ENCODE measurements at places on chromosomes 11 and 22.

GRCh38 chr22:39893526-39893925, at the start of gene ENTHD1:
TSS of gene ENTHD1 (minus strand) at chr22:39893760. CDS start at chr22:39887748, 6,012 bp downstream.
- DNase-seq, result no peak

DNA sequence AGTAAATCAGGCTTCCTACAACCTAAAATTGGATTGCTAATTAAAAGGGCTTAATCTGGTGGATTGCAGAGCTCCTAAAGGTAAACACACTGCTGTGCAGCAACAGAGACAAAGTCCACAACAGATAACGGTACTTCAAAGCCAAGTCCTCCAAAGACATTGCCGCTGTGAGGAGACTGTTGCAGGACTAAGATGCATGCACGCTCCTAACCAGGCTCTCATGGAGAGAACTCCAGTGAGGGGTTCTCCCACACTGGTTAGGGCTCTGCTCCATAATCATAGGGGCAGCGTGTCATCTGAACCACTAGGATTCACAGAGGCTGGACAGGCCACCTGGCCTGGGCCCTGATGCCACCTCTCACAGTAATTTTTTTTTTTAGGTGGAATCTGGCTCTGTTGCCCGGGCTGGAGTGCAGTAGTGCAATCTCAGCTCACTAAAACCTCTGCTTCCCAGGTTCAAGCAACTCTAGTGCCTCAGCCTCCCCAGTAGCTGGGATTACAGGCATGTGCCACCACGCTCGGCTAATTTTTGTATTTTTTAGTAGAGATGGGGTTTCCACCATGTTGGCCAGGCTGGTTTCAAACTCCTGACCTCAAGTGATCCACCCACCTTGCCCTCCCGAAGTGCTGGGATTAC, 56.9 kb upstream of the ARFGAP3 start:
- no peak for DNase-seq

DNA sequence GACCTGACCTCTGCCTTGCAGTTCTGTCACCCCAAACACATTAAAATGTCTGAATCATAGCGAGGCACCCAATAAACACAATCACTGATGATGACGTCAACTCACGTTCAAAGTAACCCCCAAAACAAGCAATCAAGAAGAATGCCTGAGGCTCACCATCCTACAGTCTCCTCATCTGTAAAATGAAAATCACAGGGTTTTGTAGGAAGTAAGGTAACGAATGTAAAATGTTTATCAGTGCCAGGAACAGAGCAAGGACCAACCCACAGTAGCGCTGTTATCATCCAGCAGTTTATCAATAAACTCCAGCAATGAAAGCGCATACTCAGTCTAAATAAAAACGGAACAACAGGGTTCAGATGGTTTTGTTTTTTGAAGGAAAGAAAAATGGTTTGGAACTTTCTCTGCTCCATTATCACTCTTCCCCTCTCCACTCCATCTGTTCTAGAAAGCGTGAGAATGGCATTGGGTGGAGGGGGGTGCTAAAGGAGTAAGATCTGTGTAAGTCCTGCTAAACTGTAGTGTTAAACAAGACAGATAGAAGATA, 110.5 kb downstream of the MICAL3 start:
- DNase-seq, result no peak

GRCh38 chr11:134835561-134835960, 423.5 kb upstream of the B3GAT1 start:
- DNase-seq, result no peak

DNA sequence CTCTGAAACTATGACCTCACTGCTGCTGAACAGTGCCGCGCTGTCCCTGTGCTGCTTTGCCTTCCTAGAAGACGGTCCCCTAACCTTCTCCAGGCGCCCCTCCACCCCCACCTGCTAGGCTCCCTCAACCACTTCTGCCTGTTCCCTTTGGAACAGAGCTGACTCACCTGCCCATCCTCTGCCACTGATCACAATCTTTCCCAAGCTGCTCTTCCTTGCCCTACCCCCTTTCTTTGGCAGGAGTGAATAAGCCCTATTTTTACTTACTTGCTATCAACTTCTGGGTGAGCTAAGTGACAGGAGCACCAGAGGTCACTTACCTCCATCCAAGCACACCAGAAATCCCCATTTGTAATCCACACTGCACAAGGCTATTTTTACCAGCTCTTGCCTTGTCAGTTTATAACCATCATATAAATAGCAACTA, 116.0 kb upstream of the BID start:
- DNase-seq, result no peak

- peak; percentile 97 for DNase-seq
Measured at GRCh38 chr11:86743223-86744118, 56.9 kb upstream of the PRSS23 start.

GRCh38 chr11:129825380-129825779, 9.7 kb downstream of the TMEM45B start:
- peak; percentile 49 for DNase-seq

GRCh38 chr22:49798486-49799151, 29.1 kb downstream of the BRD1 start:
- no peak for DNase-seq

- DNase-seq, result no peak
Measured at GRCh38 chr22:40567626-40568328, 68.7 kb downstream of the MRTFA start.

- no peak for DNase-seq
Measured at GRCh38 chr11:12853652-12854296, 155.3 kb upstream of the RASSF10 start.

DNA sequence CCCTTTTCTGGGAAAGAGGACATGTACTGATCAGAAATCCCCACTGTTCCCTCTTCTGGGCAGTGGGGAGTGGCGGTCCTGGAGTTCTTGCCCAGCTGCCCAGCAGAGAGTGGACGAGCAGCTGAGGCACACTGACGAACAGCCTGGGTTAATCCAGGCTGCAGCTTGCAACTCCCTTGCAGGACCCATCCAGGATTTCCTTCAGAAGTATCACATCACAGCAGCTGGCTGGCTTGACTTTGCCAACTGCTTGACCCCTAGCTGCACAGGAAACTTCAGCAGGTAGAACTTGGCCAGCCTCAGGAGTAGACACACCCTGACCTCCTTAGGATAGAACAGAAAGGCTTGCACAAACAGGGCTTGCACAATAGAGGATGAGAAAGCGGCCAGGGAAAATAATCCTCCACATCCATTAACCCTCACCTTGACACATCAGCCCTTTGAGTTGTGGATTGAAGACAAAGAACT, 27.9 kb upstream of the FZD4 start:
- DNase-seq, result no peak

GRCh38 chr11:113023228-113023627, 62.0 kb downstream of the NCAM1 start:
- no peak for DNase-seq

- no peak for DNase-seq
Measured at GRCh38 chr22:22554587-22555284, 4.3 kb downstream of the PRAME start.

GRCh38 chr11:131866535-131867400, 496.4 kb downstream of the NTM start:
- no peak for DNase-seq

GRCh38 chr11:11973361-11973800, 35.0 kb downstream of the DKK3 start:
- DNase-seq, result no peak

DNA sequence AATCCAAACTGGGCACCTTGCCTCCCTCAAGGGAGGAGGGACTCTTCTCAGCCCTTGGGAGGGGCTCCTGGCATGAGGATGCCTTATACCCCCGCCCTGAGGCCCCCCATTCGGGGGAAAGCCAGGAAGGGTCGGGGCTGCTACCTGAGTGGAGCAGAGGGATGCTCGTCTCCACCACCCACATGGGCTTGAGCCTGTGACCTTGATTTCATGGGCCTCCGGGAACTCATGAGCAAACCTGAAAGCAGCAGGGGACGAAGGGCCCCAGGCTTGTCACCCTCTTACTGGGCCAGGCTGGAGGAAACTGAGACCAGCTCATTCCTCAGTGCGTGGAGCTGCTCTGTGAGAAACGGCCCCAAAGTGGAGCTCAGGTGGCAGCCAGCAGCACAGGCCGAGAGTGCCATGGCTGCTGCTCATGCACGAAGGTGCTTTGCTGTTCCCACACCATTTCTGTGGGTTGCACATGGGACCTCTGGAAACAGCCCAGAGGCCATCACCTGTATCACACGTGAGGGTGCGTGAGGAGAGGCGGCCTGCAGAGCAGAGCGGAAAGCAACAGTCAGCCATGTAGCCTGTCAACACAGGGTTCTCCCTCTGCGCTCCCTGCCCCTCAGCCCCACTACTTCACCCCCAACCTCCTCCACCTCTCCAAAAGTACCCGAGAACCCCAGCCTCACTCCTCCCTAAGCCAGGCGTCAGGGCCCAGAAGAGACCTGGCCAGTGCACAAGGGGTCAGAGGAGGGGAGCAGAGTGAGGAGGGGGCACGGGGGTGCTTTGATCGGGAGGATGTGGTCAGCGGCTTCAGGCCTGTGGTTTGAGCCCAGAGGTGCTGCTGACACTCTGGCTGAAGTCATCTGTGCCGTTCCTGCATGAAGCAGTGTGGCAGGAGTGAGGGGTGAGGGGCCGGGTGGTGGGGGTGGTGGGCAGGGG, 14.1 kb upstream of the IL2RB start:
- no peak for DNase-seq

DNA sequence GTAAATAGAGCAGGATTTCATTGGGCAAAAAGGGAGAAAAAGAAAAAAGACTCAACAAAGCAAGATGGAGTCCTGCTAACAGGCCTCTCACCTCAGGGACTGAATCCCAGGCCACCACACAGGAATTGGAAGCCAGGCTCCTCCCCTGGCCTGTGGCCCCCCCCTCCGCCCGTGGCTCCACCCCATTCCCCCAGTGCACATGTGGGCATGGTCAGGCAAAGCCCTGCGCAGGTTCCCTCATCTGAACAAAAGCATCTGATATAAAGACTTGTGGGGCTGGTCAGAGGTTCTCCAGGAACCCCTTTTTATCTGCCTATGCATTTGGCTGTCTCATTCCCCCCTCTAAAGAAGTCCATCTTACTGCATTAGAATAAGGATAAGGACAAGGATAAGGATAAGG, 46.0 kb upstream of the PAK1 start:
- DNase-seq, result no peak

GRCh38 chr22:35322126-35322525, 22.4 kb downstream of the TOM1 start:
- no peak for DNase-seq

GRCh38 chr11:7160814-7161489, 72.2 kb downstream of the RBMXL2 start:
- DNase-seq, result no peak

DNA sequence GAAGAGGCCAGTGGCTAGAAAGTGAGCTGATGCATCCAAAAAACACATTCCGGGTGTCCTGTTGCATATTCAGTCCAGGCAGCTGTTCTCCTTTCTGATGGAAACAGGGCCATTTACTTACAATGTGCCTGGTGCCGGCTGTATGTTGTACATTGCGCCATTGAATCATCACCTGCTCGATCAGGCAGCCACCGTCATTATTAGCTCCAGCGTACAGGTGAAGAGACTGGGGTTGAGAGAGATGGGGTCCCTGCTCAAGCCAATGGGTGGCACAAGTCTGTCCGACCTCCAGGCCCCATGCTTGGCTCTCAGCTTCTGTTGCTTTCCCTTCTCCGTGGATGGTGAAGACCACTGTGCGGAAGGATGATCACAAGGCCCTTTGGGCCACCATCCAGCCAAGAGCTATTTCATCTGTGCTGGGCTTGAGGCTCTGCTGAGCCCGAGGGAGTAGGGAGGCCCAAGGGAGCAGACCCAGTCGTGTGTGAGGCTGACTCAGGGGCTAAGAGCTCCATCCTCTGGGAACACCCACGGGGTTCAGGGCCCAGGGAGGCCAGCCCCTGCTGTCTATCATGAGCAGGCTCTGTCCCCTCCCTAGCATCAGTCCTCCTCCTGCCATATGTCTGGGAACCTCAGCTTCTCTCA, 20.7 kb upstream of the EMID1 start:
- no peak for DNase-seq

- DNase-seq, result no peak
Measured at GRCh38 chr11:72352859-72353551, 81.3 kb downstream of the CLPB start.

DNA sequence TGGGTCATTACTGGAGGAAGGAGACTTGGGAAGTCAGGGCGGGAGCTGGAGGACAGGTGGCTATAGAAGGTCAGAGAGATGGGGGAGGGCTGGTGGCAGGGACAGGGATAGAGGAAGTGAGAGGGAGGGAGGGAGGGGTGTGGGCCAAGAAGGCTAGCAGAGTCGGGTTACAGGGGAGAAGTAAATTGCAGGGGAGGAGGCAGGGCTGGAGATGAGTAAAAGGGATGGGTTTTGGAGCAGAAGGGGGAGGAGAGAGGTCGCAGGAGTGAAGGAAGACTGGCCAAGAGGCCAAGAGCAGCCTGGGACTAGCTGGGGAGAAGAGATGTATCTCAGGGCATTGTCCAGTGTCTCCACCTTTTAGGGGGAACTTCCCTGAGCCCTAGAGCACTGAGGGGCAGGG, 33.0 kb downstream of the LRRC10B start:
- peak; percentile 33 for DNase-seq

GRCh38 chr11:44018127-44018521, 29.7 kb upstream of the ACCSL start:
- no peak for DNase-seq

- DNase-seq, result no peak
Measured at GRCh38 chr11:81840380-81840779, 893.3 kb downstream of the FAM181B start.

DNA sequence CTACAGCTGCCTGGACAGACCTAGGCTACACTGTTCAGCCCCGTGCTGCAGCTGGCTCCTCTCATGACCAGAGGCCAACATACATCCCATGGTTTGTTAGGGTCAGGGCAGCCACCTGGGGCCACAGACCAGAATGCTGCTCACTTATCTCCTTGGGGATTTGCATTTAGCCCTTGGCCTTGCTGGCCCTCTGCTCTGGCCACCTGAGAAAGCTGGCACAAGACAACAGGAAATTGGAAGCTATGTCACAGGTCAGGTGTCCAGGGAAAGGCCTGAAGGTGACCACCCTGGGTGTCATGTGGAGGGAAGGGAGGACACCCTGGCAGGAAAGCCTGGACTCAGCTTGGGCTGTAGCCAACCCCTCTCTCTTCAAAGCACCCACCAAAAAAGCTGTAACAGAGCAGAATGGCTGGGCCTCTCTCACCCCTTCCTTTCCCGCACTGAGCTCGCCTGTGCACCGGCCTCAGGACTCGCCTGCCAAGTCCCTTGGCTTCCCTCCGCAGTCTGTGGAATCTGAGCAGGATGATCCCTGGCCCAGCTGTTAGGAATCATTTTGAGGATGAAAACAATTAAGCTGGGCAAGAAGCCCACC, 86.3 kb downstream of the SNX19 start:
- no peak for DNase-seq

DNA sequence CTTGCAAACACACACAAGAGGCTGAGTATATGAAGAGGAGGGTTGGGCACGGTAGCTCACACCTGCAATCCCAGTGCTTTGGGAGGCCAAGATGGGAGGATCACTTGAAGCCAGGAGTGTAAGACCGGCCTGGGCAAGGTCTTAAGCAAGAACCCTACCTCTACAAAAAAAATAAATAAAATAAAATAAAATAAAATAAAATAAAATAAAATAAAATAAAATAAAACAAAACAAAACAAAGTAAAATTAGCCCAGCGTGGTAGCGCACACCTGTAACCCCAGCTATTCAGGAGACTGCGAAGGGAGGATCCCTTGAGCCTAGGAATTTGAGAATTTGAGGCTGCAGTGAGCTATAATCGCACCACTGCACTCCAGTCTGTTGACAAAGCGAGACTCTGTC, 337.9 kb downstream of the SHANK2 start:
- DNase-seq, result no peak

- DNase-seq, result no peak
Measured at GRCh38 chr11:118774032-118774431, 16.9 kb downstream of the DDX6 start.

Data from HS-5 (cell line).